A549 (cell line): ENCODE measurements at places on chromosomes 5 and 9.

DNA sequence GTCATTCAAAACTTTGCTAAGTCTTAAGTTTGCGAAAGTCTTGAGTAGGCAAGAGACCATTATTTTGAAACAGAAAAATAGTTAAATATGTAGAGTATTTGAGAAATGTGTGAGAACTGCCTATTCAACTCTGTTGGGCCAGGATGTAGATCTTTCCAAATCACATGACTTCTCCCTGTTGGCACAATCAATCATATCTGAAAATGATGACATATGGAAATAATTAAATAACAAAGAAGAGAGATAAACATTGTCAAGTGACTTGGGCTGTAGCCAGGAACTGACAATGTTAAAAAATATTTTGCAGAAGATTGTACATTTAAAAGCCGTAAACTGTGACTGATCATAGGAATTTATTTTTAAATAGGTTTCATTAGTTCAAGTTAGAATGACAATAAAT lies 104.6 kb upstream of the IL6ST start:
- DNase-seq, result no peak

- DNase-seq, result no peak
Observed at GRCh38 chr5:154244476-154244875, 53.9 kb downstream of the GALNT10 start.

GRCh38 chr5:128163991-128164390 lies 80.4 kb downstream of the SLC12A2 start:
- no peak for DNase-seq

- no peak for DNase-seq
Observed at GRCh38 chr9:131578731-131579504, 33.6 kb downstream of the PRRT1B start.

GRCh38 chr9:36109071-36109470 lies 27.5 kb upstream of the GLIPR2 start:
- no peak for DNase-seq

DNA sequence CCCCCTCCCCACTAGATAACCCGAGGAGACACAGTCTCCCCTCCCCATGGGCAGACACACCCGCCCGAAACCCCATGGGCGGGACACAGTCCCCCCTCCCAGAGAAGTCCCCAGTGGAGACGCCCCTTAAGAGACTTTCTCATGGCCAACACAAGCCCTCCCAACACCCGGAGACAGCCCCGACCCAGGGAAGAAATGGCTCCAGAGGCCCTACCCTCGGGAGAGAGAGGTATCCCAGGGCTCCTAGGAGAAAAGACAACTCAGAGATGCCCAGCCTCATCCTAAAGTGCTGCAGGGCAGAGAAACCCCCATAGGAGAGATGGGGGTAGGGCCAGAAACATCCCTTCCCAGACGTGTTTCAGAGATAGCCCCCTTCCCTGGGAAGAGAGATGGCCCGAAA lies 27.4 kb downstream of the PCDH1 start:
- DNase-seq, result peak; percentile 21

- no peak for DNase-seq
Observed at GRCh38 chr5:154176181-154176580, 14.4 kb upstream of the GALNT10 start.

- DNase-seq, result no peak
Observed at GRCh38 chr5:448061-448765, 5.2 kb downstream of the EXOC3 start.

DNA sequence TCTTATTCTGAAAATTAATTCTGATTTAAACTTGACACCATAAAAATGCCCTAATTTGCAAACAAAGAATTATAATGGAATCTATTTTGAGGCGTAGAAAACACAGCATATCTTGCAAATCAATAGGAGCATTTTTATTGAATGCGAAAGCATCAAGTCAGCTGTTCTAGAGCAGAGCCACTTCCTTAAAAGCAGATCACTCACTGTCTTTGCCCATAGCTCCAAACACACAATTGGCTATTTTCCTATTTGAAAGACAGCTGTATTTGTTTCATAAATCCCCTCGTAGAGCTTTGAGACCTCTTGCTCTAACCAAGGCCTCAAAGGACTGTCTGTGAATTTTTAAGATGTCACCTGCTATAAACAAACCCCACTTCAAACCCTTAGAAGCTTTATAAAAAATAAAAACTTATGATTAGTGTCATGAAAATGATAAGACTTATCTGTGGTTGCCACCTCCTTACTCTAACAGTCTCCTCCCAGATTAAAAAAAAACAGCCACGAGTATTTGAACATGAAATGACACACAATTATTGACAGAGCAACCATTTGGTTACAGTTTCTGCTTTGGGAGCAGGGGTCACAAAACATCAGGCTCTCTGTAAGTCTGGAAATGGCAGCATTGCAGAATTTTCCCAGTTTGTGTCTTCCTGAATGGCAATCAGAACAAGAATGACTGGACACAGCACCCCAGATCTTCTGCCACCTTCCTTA lies 75.6 kb upstream of the RASEF start:
- DNase-seq, result no peak

DNA sequence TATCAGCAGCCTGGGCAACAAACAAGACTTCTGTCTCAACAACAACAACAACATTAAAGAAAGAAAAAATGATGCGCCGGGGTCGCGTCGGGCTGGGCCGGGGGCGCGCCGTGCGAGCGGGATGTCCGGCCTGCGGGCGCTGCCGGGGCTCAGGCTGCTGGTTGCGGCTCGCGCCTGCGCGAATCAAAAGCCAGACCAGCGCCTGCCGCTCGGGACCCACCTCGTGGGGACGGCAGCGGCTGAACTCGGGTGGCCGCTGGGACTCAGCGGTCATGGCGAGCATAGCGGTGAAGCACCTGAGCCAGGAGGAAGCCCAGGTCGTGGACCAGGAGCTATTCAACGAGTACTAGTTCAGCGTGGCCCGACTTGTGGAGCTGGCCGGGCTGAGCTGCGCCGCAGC lies 11.9 kb upstream of the NHP2 start:
- DNase-seq, result no peak

GRCh38 chr5:124614105-124614504 lies 132.3 kb downstream of the ZNF608 start:
- no peak for DNase-seq

GRCh38 chr5:135315386-135315785 lies 83.6 kb downstream of the MACROH2A1 start:
- no peak for DNase-seq

DNA sequence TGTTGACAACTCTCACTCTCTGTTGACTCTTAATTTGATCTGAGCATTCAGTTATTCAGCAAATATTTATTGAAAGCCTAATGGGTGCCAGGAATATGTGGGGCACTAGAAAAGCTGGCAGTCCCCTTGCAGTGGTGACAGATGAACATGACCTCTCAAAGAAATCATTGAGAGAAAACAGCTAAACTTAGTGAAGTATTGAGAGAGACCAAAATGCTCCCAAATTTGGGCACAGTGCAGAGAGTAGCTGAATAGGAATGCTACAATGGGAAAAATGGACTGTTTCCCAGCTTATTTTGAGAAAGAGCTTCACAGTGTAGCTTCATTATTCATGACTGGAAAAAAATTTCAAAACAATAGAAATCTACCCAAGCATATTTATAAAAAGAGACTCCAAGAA lies 257.9 kb downstream of the SGCD start:
- DNase-seq, result no peak

DNA sequence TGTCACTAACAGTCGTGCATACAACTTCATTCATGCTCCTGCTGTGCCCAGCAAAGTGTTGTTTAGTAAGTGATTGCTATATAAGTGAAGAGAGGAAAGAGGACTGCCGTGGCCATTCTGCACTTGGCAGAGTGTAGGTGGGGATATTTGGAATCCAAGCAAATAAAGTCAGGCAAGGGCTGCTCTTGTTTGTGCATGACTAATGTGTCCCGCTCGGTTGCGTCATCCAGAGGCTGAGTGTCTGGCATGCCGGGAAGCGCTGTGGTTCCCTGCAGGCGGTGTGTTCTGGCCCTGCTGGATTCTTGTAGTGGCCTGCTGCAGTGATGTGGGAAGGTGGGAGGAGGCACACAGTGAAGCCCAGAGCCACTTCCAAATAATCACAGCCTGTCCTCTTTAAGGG lies 136.9 kb upstream of the ANKH start:
- peak; percentile 94 for DNase-seq

GRCh38 chr9:36924757-36925432 lies 109.2 kb downstream of the PAX5 start:
- peak; percentile 55 for DNase-seq

DNA sequence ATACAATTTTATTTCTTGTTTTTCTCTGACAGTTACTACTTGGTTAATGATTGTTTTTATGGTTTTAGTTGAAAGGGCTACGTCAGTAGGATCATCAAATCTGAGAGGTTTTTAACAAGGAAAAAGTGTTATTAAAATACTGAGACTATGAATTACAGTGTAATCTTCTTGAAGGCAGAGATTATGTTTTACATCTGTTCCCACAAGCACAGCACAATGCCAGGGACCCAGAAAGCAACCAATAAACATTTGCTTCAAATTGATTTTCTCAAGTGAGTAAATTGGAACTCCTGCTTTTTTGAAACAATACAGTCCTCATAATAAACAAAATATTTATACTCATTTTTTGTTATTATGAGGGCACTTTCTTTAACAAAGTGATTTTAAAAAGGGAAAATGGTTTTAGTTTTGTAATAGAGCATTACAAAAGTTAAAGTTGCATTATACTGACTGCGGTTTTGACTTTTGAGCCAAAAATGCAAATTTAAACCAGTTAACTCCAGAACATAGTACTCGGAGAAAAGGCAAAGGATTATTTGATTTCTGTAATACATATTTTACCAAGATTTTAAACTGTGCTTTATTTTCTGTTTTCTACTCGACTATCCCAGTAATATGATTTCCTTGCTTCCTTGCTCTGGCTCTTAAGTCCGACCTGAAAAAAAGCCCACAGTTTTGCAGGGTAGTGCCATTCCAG lies 176.9 kb downstream of the GDNF start:
- DNase-seq, result no peak

DNA sequence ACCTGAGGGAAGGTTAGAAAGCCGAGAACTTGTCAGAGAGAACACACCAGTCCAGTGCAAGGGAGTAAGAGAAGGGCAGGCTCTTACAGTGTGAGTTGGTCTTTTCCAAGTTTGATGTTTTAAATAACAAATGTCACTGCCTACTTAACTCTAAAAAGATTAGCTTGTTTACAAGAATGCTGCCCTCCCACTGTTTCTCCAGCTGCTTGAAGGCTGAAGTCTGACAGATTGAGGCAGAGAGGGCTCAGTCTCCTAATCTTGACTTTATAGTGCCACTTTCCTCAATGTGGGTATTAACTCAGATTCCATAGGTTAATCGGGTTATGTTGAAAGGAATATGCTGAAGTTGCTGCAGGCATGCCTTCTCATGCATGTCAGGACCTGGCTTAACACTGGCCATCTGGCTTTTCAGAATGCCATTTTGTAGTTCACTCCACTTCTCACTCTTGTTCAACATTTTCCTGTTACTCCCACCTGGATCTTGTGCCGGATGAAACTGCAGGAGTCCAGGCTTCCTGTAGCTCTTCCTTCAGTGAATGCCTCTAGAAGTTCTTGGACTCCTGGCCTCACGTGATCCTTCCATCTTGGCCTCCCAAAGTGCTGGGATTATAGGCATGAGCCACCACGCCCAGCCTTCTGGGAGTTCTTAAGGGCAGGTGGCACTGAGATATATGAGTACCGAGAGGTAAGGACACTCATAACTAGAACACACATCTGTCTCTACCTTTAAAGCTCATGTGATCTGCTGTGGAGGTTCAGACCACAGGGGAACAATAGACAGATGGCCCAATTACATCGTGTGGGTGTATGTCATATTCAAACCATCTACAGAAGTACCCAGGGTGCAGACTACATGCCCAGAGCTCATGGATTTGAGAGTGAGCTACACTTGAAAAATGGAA lies 249.7 kb downstream of the ARHGAP26 start:
- no peak for DNase-seq

DNA sequence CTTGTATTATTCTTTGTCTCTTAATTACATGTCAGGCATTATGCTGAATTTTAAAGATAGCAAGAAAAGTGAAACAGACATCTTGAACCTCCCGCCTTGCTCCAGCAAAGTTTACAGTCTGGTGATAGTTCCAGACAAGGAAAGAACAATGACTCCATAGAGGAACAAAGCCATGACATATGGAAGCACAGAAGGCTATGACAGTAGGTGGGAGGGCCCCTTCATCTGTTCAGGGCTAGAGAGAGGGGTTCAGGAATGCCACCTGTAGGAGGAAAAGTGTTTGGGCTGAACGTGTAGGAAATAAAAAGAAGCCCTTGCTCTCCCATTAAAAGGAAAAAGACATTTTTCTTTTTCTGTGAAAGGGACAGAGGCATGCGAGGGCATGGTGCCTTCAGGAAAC lies 315.6 kb downstream of the TRIM32 start:
- no peak for DNase-seq

GRCh38 chr5:28574606-28575005 lies 1536.2 kb upstream of the CDH9 start:
- no peak for DNase-seq

GRCh38 chr5:180596668-180597231 lies 5.5 kb upstream of the SCGB3A1 start:
- no peak for DNase-seq

DNA sequence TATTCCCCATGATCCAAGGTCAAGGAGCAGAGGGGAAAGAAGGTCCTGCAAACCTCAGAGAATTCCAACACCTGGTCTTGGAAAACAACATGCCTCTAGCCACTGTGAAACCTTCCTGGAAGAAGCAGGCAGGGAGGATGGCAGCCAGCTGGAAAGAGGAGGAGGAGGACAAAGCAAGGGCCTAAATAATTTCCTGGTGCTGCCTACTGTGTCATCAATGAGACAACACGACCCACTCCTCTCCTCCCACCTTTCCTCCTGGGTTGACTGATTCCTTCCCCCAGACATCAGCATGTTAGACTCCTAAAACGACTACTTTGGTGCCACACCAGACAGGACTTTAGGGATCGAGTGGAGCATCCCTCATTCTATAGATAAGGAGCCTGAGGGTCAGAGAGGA lies 78.8 kb downstream of the KLHL3 start:
- DNase-seq, result no peak

DNA sequence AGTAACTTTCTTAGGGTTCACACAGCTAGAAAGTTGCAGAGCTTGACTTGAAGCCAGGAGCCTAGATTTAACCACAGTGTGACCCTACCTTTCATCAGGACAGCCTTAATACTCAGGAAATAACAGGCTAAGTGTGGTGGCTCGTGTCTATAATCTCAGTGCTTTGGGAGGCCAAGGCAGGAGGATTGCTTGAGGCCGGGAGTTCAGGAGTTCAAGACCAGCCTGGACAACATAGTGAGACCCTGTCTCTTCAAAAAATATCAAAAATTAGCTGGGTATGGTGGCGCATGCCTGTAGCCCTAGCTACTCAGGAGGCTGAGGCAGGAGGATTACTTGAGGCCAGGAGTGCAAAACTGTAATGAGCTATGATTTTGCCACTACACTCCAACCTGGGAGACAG lies 681.1 kb downstream of the MAT2B start:
- DNase-seq, result no peak
